ENCODE measurements at places on chromosomes 3 and 15.

DNA sequence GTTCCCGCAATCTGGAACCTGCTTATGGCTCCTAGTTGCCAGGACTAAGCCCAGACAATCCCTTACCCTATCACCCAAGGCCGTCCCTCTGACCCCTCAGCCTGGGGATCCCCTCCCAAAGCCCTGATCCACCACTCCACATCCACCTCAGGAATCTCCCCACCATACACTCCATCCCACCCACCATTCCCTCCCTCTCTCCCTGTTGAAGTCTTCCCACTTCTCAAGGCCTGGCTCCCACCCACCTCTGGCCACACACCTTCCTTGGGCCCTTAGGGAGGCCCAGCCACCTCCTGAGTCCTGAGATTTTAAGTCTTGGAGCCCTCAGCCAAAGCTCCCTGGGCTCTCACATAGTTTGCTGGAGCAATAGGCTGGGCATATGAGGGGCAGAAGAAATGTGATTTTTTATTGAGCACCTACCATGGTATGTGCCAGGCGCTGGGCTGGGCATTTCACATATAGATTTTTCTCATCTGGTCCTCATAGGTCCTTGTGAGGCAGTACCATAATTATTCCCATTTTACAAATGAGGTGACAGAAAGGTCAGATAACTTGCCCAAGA, 48.1 kb downstream of the HCN4 start:
- no peak for DNase-seq

GRCh38 chr3:64888165-64888564, 200.4 kb upstream of the ADAMTS9 start:
- DNase-seq = no peak

DNA sequence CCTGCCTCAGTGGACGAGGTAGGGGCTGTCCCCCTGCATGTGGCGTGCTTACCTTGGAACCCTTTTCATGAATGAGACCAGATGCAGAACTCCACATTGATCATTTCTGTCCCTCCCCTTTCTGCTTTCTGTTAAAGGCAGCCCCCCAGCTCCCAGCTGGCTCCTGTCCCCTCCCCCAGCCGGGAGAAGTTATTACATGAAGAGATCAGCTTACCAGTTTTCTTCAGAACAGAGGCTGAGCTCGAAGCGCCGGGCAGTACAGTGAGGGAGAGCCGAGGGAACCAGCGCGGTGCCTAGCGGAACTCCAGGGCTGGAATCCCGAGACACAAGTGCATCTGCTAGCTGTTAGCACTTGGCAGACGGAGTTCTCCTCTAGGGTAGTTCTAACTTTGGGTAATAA, 263.3 kb upstream of the NR2E3 start:
- DNase-seq = peak; percentile 60

- no peak for DNase-seq
Measured at GRCh38 chr3:4751502-4752101, 227.6 kb upstream of the BHLHE40 start.

DNA sequence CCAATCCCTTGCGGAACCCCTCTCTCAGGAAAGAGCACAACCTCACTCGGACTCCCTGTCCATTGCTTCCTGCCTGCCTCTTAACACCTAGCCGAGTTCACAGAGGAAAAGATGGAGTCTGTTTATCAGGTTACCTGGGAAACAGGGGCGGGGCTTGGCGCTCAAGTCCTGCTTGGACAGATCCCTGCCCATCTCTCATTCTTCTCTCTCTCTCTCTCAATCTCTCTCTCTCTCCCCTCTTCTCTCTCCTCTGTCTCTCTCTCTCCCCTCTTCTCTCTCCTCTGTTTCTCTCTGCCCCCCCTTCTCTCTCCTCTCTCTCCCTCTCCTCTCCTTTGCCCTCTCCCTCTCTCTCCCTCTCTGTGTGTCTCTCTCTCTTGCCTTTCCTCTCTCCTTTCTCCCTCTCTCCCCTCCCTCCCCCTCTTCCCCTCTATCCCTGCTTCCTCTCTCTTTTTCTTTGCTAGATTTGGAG, at the start of gene EFHB:
EFHB (minus strand) TSS at position 120 of the 469 bp plus-strand sequence. CDS start 199 bp downstream, outside the sequence.
- peak; percentile 66 for DNase-seq

GRCh38 chr15:47778263-47778770, 61.0 kb downstream of the SEMA6D start:
- DNase-seq = no peak

GRCh38 chr3:129061023-129061887, 676 bp downstream of the GP9 start:
- no peak for DNase-seq

DNA sequence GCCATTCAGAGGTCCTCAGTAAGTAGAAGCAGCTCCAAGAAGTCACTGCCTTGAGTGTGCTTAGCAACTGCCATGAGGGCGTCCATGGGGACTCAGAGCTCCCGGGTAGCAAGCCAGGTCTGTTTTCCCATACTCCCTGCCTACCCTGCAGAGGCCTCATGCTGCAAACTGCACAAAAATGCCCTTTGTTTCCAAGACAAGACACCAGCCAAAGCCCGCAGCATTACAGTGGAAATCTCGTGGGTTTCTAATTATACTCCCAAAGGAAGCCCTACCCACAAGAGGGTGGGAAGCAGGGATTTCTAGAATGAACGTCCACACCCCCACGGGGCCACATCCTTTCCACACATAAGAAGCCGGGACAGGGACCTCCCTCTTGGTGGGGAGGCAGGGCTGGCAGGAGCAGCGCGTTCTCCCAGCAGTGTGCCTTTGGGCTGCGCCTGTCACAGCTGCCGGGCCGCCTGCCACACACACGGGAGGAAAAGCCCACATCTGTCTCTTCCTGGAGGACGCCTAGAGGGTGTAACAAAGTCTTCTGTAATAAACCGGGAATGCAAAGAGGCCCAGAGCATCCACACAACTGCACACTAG, 31.1 kb downstream of the FAM174B start:
- DNase-seq = peak; percentile 46

DNA sequence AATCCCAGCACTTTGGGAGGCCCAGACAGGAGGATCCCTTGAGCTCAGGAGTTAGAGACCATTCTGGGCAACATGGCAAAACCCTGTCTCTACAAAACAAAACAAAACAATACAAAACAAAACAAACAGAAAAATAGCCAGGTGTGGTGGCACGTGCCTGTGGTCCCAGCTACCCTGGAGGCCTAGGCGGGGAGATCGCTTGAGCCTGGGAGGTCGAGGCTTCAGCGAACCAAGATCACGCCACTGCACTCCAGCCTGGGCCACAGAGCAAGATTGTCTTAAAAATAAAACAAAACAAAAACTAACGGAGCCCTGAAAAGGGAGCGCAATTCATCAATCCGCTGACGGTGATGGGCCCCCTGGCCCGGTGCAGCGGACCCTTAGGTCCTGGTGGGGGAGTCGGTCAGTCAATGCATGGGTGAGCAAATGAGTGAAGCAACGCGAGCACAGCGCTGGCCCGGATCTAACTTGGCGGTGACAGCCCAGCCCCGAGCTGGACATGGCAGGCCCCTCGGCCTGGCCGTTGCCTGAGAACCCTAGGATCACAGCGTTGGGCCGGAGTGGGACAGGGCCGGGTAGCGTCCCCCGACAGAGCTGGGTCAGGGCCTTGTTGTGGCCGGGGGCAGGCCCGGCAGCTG, 52.4 kb upstream of the BLM start:
- DNase-seq = peak; percentile 61

GRCh38 chr3:66165660-66166059, 55.1 kb upstream of the SLC25A26 start:
- peak; percentile 58 for DNase-seq

GRCh38 chr15:42640109-42640508, 64.7 kb downstream of the STARD9 start:
- DNase-seq = peak; percentile 12

DNA sequence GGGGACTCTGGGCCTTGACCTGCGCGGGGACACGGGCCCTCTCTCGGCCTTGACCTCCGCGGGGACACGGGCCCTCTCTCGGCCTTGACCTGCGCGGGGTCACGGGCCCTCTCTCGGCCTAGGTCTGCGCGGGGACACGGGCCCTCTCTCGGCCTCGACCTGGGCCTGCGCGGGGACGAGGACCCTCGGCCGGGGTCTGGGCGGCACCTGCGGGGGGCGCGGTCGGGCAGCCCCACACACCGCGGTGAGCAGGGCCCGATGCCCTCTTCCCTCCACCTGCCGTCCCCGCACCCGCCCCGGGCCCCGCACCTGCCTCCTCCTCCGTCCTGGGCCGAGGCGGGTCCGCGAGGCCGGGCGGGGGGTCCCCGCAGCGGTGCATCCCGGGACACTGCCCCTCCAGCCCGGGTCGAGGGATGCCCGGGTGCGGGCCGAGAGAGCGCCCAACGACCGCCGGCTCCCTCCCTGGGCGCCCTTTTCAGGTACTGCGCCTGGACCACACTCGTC, 15.6 kb upstream of the CERS3 start:
- no peak for DNase-seq

GRCh38 chr15:71476823-71477222, 333.5 kb upstream of the NR2E3 start:
- no peak for DNase-seq

GRCh38 chr15:51089699-51090453, 4.8 kb downstream of the TNFAIP8L3 start:
- DNase-seq = no peak

DNA sequence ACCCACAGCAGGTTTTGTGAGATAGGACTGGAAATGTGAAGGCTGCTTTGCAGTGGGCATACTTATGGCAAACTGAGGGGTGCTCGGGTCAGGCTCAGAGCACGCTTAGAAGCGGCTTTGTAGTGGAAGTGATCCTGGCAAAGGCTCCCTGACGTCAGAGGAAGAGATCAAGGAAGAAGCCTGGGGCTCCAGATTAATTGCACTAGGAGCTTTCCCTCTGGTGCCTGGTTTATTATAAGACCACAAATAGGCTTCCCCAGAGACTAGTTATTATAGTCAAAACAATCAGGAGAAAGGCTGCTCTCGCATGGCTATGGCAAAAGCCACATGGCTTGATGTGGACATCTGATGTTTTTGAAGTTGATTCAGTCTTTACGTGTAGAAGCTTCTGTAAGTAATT, 515.1 kb downstream of the GABRG3 start:
- no peak for DNase-seq

DNA sequence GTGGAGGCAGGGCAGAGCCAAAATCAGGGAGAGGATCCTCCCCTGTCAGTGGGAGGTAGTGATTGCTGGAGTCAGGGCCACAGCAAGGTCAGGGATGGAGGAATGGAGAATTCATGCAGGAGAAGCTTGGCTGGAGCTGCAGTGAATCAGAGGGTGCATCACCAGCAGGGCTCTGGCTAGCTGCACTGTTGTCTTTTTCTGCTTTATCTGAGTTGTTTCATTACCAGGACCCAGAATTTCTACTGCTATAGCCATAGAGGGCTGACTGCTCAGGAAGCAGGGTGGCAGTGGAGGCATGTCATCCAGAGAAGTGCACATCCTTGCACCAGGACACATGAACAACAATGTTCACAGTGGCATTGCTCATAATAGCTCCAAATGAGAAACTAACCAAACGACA, 113.5 kb upstream of the GALNT15 start:
- no peak for DNase-seq

- no peak for DNase-seq
Measured at GRCh38 chr3:123283657-123284398, 82.1 kb downstream of the SEC22A start.

DNA sequence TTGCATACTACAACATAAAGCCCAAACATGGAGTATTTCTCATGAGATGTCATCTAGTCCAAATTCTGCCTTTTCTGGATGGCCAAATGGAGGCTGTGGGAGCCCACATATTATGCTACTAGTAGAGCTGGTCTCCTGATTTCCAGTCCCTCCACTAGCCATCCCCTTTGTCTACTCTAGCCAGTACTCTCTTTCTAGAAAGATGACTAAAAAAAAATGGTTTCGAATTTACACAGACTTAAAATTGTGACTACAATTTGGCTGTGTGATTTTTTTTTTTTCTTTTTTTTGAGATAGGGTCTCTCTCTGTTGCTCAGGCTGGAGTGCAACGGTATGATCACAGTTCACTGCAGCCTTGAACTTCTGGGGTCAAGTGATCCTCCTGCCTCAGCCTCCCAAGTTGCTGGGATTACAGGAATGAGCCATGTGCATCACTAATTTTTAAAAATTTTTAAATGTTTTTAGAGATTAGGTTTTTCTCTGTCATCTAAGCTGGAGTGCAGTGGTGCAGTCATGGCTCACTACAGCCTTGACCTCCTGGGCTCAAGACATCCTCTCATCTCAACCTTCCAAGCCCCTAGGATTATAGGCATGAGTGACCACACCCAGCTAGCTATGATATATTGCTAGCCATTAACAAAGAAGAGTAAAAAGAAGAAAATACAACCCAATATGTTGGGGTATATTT, 273.9 kb downstream of the ADAMTSL3 start:
- DNase-seq = no peak

DNA sequence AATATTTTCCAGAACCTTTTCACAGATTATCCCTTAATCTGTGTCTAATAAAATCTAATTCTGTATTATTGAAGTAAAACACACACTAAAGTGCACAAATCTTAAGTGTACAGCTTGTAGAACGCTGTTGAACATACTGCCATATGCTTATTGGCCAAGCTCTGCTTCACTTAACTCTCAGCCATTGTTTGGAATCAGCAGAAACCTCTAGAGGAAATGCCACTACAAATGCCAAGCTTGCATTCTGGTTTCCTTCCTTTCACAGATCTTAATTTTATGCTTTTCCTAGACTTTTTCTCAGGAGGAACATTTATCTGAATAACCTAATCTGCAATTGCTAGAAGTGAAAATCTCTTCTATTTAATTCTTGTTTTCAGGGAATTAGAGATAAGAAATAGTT, 10.1 kb downstream of the MNS1 start:
- DNase-seq = no peak

GRCh38 chr3:189806171-189806951, 175.2 kb downstream of the TP63 start:
- peak; percentile 61 for DNase-seq

- peak; percentile 21 for DNase-seq
Measured at GRCh38 chr15:48775546-48775945, 35.3 kb downstream of the CEP152 start.

DNA sequence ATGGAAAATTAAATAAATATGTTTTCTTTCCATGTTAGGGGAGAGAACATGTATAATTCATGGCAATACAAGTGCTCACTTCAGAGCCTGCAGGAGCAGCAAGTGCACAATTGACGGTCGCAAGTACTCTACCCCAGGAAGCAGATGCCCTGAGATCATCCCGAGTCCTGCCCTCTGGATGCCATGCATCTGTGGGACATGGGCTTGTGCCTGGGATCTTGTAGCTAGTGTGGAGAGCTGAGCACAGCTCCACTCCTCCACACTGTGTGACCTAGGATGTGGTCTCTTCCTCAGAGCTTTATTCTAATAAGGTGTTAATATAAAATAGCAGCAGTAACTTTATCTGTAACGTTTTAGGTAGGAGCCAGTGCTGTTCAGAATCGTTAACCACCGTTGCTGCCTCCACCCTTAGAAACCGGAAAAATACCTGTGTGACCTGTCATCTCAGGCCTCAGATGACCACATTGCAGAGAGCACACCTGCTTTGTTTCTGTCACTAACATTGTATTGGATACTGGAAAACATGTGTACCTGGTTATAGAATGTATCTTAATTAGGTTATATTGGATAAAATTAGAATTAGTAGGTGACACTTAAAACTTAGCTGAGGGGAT, 105.0 kb upstream of the GOLGA6L6 start:
- no peak for DNase-seq

GRCh38 chr15:72252663-72253299, 19.6 kb downstream of the PARP6 start:
- no peak for DNase-seq
